ENCODE measurements at places on chromosomes 12 and 14.
A peak's percentile ranks its signal among the peaks of the same experiment; 100 is the strongest.

DNA sequence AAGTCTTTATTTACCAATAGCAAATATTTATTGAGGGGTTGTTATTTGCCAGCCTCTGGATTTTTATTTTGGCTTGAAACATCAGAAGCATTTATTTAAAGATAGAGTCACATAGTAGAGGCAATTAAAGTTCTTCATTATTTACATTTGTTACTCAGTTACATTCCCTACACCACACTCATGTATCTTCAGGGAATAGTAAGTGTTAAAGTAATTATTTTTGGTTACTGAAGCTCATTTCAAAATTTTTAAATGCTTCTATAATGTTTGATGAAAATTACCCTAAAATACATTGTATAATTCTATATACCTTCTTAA is 205.6 kb downstream of the ESR2 start:
- no peak for DNase-seq

- no peak for DNase-seq
Measured at GRCh38 chr12:106648736-106649135, 65.9 kb downstream of the RFX4 start.

DNA sequence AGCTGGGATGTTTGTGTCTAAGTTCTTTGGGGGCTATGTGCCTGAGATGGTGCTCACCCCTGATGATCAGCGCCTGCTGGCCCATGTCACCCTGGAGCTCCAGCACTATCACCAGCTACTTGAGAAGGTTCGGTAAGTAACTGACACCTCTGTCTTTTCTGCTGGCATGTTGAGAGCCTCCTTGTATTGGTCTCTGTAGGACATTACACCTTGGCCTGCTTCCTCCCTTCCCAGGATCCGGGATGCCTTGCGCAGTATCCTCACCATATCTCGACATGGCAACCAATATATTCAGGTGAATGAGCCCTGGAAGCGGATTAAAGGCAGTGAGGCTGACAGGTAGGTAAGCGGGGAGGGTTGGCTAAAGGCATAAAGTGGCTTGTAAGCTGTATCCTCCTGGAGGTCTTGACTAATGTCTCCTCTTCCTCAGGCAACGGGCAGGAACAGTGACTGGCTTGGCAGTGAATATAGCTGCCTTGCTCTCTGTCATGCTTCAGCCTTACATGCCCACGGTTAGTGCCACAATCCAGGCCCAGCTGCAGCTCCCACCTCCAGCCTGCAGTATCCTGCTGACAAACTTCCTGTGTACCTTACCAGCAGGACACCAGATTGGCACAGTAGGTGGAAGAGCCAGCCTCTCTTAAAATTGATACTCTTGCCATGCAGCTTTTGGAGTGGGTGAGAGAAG is 5.5 kb downstream of the DDIT3 start:
- DNase-seq: no peak

DNA sequence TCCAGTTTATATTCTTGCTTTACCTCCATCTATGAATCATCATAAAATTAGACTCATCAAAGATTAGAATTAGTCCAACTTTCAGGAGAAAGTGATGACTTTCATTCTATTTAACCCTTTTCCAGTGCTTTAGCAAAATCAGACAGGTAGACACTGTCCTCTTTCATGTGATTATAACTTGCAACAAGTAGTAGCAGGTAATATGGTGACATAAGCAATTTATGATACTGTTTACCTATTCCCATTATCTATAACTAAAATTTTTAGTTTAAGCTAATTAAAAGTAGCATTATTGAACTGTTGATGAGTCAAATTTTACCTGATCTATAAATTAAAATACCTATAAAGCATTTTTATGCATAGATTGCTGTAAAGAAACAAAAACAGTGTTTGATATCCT is 351.6 kb downstream of the SEC23A start:
- DNase-seq: no peak

GRCh38 chr14:61102549-61103466 is 121.8 kb downstream of the SLC38A6 start:
- no peak for DNase-seq

DNA sequence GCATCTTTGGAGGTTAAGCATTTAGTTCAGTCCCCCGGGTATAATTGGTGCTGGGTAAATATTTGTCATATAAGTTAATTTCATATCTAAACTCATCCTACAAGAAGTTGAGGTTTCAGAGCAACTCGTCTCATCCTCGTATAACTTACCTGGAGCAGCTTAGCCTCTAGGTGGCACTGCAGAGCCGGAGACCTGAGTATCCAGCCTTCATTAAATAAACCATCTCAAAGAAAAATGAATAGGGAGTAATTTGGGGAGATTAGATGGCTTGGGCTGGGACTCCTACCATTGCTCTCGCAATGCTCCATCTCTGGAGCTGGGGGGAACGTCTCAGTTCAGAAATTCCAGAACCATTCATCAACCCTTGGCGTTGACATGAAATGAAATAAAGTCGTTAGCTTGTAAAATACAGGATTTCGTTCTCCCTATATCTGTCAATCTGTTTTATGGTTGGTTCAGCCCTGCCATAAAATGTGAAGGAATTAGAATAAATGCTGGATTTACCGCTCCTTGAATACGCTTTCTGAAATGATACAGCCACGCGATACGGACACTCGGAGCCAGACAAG is 122.9 kb upstream of the TMEM132D start:
- DNase-seq: no peak

GRCh38 chr14:85437148-85437547 is 92.8 kb upstream of the FLRT2 start:
- DNase-seq: no peak

GRCh38 chr14:98819867-98820206 is 452.2 kb downstream of the BCL11B start:
- DNase-seq: no peak

DNA sequence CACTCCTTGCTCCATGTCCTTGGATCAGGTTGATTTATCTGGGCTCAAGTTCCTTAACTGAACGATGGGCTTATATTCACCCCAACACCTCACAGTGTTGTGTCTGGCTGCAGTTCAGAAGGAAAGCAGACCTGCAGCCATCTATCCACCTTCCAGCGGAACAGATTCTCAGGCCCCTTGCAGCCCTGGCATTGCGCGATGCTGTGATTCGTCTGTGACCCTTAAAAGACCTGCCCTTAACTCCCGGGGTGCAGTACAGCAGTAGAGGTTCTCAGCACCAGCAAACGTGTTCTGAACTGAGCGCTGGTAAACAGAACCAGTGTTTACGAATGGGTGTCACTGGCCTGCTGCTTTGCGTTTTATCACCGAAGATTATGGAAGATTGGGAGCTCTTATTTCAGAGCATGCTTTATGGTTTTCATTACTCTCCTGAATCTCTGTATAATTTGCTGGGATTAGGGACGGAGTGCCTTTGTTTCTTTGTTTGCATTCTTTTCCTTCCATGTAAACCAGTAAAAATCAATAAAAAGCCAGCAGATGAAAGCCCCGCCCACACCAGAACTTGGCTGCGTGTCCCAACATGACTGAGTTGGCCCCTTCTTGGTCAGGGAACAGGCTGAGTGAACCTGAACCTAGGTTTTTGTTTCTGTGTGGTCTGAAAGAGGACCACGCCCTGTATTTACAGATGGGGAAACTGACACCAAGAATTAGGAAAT is 286.7 kb upstream of the CRY1 start:
- DNase-seq: no peak

GRCh38 chr14:104694991-104695659 is 5.7 kb downstream of the INF2 start:
- DNase-seq: no peak

DNA sequence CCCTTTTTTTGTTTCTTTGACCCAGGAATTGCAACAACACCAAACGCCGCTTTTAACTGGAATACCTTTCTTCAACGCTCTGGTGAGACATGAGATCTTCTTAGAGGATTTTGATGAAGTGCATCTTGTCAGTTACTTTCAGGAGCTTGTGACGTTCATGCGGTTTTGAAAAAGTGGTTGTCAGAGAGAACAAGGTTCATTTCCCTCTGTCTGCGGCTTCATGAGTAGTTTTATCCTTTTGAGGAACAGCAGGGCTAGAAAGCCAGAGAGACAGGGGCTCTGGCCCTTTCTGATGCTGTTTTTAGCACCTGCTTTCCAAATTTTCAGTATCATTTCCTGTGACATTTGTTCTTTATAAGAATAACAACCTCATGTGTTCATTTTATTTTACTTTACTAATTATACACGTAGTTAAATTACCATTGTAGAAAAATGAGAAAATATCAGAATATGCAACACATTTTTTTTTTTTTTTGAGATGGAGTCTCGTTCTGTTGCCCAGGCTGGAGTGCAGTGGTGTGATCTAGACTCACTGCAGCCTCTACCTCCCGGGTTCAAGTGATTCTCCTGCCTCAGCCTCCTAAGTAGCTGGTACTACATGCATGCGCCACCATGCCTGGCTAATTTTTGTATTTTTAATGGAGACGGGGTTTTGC is 61.8 kb downstream of the GLT1D1 start:
- DNase-seq: no peak

GRCh38 chr12:34398366-34398705 is 376.0 kb downstream of the ALG10 start:
- DNase-seq: peak; percentile 30

GRCh38 chr12:107767466-107767865 is 6.5 kb upstream of the PRDM4 start:
- DNase-seq: no peak

- DNase-seq: no peak
Measured at GRCh38 chr14:60064491-60065072, 27.1 kb upstream of the PCNX4 start.

DNA sequence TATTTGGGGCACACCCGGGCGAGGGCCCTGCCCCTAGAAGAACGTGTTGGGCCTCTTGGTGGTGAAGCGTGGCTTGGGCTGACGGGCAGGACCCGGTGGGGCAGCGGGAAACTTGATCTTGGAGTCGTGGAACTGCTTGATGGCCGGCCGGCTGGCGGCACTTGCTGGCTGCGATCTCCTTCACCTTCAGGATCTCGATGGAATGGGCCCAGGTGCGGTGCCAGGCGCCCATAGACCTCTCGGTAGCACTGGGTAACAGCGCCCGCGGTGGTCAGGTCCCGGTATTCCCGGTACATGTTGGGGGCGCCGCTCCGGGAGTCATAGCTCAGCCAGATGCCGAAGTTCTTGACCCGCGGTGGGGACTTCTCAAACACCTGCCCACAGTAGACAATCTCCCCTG is 16.5 kb downstream of the UBR7 start:
- DNase-seq: no peak

- peak; percentile 49 for DNase-seq
Measured at GRCh38 chr14:52179141-52179790, 88.2 kb upstream of the PTGDR start.

- no peak for DNase-seq
Measured at GRCh38 chr12:116009805-116010204, 267.7 kb downstream of the MED13L start.

DNA sequence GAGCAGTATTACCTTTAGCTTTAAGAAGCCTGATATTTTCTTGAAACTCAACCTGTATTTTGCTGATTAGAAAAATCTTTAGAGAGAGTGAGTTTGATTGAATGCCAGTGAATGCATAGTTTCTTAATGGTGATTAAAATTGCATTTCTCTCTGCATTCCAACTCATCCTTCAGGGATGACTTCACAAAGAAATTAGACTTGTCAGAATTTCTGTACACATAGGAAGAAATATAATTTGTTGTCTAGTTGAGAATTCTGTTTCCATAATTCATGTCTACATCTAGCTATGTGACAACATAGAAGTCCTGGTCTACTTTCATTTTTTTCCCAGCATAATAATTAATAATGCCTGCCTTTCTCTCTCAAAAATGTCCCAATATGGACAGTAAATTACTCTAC is 136.6 kb downstream of the OTOGL start:
- DNase-seq: no peak
